Activated CD4-positive, alpha-beta T cell treated with anti-CD3 and anti-CD28 coated beads, Interleukin-10, Interleukin-2, amounts not matched to agents 100 ng/mL and 50 ng/mL, durations not matched to agents 16 hours and 8 hours (primary cell): ENCODE measurements at places on chromosomes 6 and 20.

- no peak for DNase-seq
Observed at GRCh38 chr6:29943053-29943966, 978 bp downstream of the HLA-A start.

- no peak for DNase-seq
Observed at GRCh38 chr20:2507464-2507863, 1.3 kb downstream of the ZNF343 start.

DNA sequence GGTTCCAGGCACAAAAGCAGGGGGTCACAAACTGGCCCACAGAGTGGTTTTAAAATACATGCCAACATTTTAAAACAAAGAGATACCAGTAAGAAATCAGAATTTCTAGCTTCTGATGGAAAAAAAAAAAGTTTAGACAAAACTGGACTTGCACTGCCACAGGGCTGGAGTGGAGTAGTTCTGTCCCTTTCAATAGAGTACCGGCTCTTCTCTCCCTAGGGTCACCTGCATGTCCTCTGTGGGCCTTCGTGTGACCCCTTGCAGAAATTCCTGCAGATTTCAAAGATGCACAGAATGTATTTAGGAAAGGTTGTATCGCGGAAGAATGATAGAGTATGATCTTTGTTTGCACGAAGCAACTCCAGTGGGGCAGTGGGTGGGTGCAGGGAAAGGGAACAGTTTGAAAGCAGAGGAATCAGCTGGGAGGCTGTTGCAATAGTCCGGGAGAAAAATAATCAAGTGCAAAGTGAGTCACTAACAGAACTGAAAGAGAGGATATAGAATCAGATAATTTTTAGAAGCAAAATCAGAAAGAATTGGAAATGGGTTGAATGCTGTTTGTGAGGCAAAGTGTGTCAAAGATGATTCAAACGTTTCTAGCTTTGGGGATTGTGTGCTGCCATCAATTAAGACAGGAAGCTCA lies 97.3 kb upstream of the STXBP5 start:
- DNase-seq, result no peak

DNA sequence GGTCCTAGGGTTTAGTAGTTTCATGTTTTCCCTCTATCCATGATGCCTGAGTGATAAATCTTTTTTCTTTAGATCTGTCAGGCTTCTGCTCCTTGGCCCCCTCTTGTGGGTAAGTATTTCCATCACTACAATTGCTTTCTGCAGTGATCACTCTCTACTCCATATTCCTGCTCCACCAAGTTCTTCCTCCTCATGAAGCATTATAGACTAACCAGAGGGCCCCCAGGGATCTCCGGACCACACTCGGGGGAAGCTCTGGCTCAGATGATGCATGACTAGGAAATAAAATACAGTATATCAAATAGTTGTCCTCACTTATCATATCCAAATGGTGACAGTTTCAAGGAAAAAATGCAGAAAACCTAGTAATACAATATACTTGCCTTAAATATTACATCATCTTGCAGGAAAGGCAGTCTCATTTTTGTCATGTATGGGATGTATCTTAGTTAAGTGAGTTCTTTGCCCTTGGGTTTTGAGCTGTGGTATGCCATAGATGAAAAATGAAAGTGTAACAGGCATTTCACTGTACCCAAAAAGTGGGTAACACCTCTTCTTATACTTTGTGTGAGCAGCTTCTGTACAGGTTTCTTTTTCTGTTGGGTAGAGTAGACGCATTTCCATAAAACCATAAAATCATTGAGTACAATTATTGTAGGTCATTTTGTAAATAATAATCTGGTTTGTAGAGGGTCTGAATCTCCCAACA lies 200.9 kb upstream of the EYA4 start:
- DNase-seq, result no peak

DNA sequence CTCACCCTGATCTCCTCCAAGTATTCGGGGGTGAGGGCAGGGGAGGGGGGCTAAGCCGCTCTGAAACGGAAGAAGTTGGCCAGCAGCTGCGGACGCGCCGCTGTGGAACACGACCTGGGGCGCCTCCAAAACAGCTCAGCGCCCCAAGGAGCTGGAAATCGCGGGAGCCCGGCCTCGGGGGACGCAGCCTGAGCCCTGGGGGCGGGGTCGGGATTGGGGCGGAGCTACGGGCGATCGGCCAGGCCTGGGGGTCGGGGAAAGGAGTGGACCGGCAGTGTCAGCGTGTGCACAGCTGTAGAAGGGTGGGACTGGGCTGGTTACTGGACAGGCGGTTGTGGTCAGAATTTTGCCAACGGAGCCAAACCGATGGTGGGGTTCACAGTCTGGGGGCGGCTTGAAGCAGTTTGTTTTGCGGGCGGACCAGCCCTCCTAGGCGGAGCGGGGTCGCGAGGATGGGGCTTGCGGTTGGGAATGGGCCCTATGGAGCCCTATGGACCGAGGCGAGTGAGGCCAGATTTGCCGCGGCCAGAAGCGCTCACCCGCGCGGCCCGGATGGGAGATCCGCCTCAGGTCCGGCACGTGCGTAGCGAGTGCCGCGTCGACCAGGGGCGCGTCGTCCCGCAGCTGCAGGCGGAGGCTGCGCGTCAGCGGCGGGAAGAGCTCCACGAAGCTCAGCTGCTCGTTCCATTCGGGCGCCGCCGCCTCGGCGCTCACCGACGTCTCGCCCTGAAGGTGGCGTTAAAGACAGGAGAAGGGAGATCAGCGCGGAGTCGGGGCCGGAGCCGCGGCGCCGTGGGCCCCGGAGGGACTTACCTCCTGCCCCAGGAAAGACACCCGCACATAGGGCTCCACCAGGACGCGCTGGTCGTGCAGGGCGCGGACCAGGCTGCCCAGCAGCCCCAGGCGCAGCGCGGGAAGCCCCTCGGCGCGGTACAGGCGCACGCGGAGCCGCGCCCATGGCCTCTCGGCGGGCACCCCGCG lies 14.3 kb upstream of the SPAG4 start:
- DNase-seq, result peak; percentile 84

GRCh38 chr6:72977114-72977513 lies 248.2 kb downstream of the KHDC1L start:
- DNase-seq, result peak; percentile 4

GRCh38 chr6:117547688-117548621 lies 54.4 kb downstream of the GOPC start:
- peak; percentile 42 for DNase-seq

GRCh38 chr6:160742090-160742489 lies 40.0 kb downstream of the PLG start:
- no peak for DNase-seq

DNA sequence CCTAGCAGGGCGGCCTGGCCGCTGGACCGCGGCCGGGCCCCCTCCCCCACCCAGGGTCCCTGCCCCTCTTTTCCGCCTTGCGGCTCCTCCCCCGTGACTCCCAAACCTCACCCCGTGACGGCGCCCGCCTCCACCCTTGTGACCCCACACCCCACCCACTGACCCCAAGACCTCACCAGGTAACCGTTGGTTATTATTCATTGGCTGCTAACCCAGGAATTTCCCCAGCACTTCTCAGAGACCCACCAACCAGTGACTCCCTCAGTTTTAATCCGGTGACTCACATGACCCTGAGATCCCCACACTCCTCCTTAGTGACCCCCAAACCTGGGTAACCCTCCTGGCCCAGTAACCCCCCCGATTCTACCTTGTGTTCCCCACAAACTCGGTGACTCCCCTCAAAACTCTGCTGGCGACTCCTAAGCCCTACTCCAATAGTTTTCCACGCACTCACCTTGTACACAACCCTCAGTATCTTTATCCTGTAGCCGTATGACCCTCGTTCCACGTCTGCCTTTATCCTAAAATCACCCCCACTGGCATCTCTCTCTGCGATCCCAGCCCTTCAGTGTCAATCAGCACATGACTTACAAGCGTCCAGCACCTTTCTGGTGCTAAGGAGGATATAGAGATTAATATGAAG lies 534 bp downstream of the ZNF76 start:
- DNase-seq, result peak; percentile 82

DNA sequence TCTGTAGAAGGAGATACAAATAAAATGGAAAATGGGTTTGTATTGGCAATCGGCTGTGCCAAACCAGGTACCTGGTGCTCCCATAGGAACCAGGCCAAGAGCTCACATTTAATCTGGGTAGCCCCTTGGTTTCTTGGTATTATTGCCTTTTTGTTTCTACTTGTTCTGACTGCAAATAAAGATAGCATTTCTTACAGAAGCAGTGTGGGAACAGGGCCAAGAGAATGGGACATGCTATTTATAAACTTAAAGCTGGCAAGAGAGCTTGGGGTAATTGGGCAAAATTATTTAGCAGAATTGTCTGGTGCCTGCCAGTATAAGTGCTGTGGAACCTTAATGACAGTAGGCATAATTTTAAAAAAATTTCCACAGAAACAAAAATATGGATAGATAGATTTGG lies 113.5 kb upstream of the GLP1R start:
- no peak for DNase-seq

GRCh38 chr20:23148731-23149570 lies 62.8 kb upstream of the CD93 start:
- no peak for DNase-seq

- DNase-seq, result no peak
Observed at GRCh38 chr6:102015431-102015830, 621.9 kb downstream of the GRIK2 start.

GRCh38 chr6:33093855-33094254 lies 18.1 kb downstream of the HLA-DPB1 start:
- no peak for DNase-seq

GRCh38 chr6:43078691-43079090 lies 2.6 kb downstream of the PTK7 start:
- no peak for DNase-seq

DNA sequence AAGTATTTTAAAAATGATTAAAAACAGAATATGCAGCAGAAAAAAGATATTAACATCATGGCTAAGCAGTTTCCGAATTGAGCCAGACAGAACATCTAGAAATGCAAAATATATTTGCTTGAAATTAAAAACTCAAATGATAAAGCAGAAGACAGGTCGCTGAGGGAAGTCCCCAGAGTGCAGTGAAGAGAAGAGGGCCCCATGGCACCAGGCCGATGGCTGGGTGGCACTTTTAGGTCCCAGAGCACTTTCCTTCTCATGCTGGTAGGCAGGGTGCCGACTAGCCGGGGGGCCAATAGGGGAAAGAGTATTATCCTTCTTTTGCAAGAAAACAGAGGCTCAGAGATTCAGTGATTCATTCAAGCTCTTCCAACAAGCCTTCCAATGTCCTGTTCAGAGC lies 58.9 kb downstream of the MYH7B start:
- no peak for DNase-seq

- no peak for DNase-seq
Observed at GRCh38 chr20:54648421-54649142, 173.2 kb downstream of the DOK5 start.

- DNase-seq, result no peak
Observed at GRCh38 chr6:20487669-20488375, 46.4 kb upstream of the CDKAL1 start.

- DNase-seq, result no peak
Observed at GRCh38 chr20:1204576-1204975, 1.3 kb downstream of the C20orf202 start.

DNA sequence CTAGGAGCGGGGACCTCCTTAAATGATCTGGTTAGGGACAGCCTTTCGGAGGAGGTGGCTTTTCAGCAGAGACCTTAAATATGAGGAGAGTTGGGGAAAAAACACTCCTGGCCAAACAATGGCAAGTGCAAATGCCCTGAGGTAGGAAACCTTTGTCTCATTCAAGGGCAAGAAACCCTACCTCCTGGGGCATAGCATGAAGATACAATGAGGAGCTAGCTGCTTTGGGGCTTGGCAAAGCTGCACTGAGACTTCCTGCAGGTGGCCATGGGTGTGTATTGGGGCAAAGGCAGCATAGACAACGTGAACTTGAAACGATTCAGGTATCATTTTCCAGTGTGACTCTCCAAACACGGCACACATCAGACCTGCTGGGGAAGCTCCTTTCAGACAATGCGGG lies 30.7 kb downstream of the PMEPA1 start:
- DNase-seq, result no peak

DNA sequence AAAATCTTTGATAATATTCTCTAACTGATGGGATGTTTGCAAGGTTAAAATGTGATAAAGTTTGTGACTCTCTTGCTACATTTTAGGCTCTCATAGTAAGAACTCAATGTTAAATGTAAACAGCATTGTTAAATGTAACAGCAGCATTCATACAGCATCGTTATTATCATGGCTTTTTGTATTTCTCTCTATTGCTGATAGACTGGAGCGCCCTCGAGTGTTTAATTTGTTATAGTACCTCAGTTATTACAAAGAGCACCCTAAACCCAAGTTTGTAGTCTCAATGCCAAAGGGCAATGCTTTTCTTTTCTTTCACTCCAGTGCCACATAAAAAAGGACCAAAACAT lies 14.9 kb upstream of the TTPAL start:
- peak; percentile 16 for DNase-seq

GRCh38 chr6:15434823-15435380 lies 189.0 kb downstream of the JARID2 start:
- peak; percentile 30 for DNase-seq

- DNase-seq, result no peak
Observed at GRCh38 chr20:11852811-11853210, 64.9 kb upstream of the BTBD3 start.

GRCh38 chr20:25044261-25044560 lies 13.7 kb downstream of the ACSS1 start:
- no peak for DNase-seq

- DNase-seq, result peak; percentile 81
Observed at GRCh38 chr6:167699141-167699931, 127.4 kb upstream of the AFDN start.

DNA sequence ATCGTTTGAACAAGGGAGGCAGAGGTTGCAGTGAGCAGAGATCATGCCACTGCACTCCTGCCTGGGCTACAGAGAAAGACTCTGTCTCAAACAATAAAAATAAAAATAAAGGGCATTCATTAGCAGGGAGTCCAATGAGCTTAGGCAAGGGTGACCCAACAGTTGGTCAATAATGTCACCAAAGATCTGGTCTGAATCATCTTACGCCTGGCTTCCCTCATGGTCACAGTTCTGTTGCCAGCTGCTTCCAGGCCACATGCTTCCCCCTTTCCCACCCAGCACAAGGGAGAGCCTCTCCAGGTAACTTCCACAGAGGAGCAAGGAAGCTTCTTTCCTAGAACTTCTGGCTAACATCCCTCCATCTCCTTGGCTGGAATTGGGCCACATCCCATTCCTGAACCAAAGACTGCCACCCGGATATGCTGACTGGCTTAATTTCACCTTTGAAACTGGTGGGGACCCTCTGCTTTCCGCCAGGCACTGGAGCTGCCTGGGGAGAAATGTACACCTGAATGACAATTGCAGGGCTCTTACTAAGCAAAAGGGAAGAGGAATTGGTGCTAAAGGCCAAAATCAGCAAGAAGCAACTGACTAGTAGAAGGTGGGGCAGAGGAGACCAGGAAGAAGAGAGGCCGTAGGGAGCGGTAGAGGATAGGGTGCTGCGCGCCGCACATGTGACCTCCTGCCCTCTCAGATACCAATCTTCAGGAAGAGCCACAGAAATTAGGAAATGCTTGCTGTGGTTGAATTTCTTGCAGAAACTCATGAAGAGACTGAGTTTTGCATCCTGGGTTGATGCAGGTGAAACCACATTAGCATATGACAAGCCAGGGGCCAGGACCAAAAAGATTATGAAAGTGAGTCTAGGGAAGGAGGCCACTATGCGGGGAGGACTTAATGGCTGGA lies 8.3 kb upstream of the SCML4 start:
- DNase-seq, result no peak

GRCh38 chr20:54346276-54346675 lies 129.1 kb upstream of the DOK5 start:
- DNase-seq, result no peak
